ENCODE measurements at places on chromosomes 1 and 21. TPM values are rescaled to one million over a fixed set of nuclear protein-coding genes. Genes with fewer than 3 reads are reported as not detected.
A peak's percentile ranks its signal among the peaks of the same experiment; 100 is the strongest.

DNA sequence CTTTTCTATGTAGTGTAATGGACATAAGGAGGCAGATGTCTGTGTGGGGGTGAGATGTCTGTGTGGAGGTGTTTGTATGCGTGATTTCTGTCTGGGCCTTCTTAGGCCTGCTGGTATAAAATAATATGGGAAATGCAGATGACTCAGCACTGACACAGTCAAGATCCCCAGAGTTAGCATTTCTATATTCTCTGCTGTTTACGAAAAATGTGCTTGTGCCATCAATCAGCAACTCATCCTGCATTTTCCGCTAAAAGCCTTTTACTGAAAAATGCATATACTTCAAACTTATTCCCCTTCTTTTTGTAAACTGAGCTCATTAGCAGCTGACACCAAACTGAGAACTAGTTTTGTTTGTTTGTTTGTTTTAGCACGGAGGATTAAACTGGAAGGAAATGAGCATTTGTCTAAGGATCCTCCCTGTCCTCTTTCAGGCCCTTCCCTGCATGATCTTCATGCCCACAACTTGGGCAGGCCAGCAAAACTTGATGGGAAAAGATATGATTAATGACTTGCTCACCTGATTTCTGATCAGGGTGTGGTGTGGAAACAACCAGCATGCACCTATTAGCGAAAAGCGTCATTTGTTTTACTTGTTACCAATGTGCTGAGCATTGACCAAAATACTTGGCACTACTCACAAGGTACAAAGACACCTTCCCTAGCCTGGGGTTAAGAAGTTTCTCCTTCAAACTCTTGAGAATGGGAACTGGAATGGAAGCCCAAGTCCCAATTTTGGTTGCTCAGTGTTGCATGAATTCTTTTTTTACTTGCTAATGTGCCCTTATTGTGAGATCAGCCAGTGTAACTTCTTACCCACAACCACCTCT lies 77.4 kb downstream of the NDUFS5 start:
- DNase-seq, result no peak

FAM110D gene
- 0.04 TPM for total RNA-seq

- no peak for DNase-seq
Observed at GRCh38 chr1:186420923-186421322, 40.0 kb downstream of the PDC start.

DNA sequence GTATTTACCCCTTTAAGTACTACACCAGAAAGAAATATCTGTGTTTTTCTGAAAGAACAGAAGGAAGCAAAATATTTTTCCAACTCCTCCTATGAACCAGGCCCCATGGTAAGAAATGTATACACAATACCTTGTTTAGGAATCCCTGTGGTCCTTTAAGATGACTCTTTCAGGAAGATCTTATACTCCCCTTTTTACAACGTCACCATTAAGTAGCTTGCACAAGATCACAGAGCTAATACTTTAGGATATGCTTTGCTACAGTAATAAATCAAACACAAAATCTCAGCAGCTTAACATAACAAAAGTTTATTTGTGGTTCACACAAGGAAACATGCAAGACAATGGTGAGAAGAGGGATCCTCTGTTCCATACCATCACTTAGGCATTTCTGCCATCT lies 8.8 kb upstream of the LAMB3 start:
- DNase-seq, result no peak

DNA sequence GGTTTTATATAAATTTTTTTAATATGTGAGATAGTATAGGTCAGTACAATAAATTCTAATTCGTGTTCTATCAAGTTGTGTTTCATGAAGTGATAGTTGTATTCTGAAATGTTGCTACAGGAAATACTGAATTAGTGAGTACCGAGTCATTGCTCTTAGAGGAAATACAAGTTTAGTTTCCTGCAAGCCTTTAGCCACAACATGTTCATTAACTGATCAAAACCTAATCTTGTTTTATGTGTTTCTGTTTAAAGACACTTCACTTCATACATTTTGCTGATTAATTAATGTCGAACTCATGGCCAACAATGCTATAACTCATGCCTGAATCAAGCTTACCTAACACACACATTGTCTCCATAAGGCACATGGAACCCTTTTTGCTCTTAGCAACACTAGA lies 43.6 kb downstream of the LRRC7 start:
- no peak for DNase-seq

PROK1 gene
- not detected for total RNA-seq

DNA sequence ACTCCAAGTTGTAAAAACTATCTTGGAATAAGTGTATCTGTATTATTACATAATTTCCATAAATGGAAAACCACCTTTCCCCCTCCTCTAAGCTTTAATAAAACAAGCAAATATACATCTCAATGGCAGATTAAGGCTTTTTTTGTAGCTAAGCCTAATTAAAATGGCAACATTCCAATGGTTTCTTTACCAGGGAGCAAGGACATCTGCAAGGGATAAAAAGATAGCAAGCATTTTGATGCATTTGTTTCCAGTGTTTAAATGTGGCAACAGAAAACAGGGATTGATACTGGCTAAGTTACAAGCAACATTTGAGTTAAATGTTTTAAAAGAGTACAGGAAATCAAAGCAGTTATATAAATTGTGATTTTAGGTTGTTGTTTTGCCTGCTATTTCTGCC lies 1012.7 kb downstream of the ADGRL2 start:
- no peak for DNase-seq

OR2L2 gene
- total RNA-seq, result not detected

DNA sequence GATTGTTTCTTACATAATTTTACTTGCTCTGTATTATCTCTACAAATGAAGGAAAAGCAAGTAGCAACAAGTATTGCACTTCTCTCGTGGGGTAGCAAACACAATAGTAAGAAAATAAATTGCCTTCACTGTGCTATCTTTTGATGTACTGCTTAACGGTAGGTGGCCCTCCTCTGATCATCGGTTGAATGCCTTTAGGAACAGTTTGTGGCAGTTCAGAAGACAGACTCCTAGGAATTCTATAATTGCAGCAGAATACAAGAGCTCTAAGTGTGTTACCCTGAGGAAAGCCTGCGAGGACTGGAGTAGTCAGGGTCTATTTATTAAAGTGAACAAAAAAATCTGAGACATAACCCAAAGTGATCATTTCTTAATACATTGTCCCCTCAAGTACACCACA lies 1135.9 kb downstream of the KCNT2 start:
- DNase-seq, result no peak

DNA sequence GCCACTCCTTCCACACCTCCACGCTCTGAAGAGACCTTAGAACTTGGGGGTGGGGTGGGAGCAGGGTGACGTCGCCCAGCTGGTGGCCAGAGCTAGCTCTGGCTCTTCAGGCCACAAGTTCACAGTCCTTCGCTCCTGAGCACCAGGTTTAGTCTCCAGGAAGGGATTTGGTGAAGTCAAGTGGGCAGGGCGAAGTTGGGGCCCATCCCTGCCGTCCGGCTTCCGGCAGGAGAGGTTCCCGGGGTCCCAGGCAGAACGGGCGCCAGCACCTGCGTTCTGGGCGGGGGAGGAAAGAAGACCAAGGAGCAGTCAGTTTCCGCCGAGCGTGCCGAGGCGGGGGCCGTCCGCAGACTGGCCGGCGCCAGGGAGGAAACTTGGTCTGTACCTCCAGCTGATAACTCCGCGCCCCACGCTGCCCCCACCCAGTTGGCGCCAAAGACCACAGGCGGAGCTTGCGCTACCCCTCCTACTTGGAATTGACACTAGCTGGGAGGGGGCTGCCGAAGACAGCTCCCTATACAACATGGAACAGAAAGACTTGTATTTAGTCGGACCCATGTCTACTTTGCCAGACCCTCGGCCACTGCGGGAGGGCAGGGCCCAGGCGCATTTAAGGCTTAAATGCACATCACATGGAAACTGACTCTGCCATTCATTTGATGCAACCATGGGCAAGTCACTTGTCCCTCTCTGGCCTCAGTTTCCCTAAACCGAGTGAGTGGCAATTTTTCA lies 995 bp downstream of the ID3 start:
- peak; percentile 63 for DNase-seq

GRCh38 chr1:83860490-83861221 lies 138.3 kb downstream of the TTLL7 start:
- no peak for DNase-seq

GRCh38 chr1:32701951-32702598 lies 495 bp downstream of the SYNC start:
- no peak for DNase-seq

DNA sequence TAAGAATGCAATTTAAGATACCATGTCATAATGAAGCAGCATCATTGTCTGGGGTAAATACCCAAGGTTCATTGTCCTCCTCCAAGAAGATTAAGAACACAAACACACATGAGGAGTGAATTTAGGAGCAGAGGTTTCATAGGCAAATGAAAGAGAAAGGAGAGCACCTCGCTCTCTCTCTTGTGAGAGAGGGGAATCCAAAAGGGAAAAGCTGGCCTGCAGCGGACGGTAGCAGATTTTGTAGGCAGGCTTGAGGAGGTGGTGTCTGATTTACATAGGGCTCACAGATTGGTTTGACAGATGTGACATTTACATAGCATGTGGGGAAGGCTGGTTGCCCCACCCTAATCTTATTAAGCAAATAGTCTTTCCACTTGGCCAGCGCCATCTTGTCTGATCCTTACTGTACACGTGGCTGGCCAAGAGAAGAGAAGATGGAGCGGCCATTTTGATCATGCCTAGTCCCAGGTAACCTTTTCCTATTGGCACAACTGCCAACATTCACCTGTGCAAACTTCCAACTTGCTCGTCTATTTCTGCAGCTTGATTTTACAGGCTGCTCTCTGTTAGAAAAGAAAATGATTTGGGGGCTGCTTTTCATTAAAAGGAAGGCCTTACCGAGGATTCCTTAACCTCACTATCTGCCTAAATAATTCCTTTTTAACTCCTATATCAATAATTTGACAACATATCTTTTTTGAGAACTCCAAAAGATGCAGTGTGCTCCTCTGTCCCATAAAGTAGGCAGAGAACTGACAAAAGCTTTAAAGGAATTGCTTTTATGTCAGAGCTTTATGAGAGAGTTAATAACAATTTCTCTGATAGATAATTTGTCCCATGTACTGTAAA lies 16.0 kb upstream of the LRRC7 start:
- no peak for DNase-seq
